ENCODE measurements at places on chromosomes 2 and 18.

- no peak for DNase-seq
These were observed 95.4 kb downstream of the SOCS6 start for GRCh38 chr18:70384181-70384790.

DNA sequence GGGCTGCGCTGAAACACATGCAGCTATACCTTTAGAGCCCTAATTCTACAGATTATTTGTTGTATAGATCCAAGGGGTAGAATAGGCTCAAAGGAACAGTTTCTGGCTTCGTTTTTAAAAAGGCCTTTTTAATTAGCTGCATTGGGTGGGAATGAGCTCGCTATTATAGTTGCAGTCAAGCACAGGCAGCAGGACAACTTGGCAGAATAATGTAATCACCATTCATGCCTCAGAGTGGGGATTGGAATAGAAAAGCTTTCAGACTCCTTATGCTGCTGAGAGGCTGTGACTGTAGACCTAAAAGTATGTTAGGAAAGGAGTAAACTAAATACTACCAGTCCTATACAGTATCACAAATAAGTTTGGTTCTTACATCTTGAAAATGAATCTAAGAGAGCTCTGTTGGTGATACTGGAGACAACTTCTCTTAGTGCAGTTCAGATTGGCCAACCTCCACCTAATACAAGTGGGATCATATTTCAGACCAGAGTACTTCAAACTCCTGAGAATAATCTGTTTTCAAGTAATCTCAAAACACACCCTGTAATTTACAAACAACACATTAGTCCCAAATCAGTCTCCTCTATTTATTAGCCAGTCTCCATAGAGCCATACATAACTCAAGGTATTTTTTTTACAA, 121.4 kb downstream of the ANTXR1 start:
- no peak for DNase-seq

- no peak for DNase-seq
These were observed 5.2 kb downstream of the MYO1B start for GRCh38 chr2:191250400-191250799.

GRCh38 chr2:239824866-239825704, 200.1 kb downstream of the NDUFA10 start:
- no peak for DNase-seq

DNA sequence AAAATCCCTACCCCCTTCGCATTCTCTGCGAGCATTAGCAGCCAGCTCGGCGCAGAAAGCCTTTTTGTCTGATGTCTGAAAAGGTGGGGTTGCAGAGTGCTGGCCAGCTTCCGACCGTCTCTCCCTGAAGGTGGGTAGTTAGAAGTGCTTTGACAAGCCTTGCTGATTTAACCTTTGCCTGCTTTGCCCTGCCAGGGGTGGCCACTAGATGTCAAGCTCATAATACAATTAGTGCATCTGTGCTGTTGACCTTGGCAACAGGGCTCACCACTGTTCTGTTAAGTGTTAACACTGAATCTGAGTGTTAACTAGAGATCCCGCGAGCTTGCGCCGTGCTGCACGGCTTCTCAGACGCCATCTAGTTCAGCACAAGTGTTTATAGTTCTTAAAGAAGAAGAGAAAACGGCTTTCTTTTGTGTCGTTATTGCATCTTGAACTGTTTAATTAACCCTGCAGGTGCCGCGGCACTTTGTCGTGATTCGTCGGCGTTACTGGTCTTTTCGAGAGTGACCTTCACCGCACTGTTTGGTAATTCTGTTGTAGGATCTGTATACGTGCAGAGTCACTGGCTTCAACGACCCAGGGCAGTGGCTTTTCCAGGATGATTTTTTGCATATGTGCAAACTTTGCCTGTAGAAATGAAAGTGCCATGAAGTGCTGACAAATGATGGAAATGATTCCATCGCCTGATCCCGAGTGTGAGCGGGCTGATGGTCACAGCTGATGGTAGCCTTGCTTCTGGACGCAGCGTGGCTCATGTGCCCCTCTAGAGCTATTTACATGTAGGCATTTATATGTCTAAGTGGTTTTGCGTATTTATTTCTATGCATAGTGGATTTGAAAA, 5.5 kb downstream of the SALL3 start:
- peak; percentile 11 for DNase-seq

DNA sequence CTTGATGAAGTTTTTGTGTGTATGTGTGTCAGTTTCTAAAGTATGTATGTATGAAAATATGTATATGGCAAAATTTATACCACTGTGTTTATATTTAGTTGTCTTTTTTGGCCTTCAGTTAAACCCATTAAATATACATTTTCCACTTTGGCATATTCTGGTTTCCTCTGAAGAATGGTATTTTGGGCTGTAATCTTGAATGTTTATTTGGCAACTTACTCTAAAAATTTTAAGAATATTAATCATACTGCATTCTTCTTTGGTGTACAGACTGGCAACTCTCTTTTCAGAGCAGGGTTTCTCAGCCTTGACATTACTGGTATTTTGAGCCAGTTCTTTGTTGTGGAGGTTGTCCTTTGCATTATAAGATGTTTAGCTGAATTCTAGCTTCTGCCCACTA, 27.9 kb upstream of the CCBE1 start:
- no peak for DNase-seq

- DNase-seq = no peak
These were observed 83.0 kb downstream of the NPAS2 start for GRCh38 chr2:100902817-100903405.

GRCh38 chr2:54486766-54487165, 30.6 kb downstream of the SPTBN1 start:
- DNase-seq = no peak

DNA sequence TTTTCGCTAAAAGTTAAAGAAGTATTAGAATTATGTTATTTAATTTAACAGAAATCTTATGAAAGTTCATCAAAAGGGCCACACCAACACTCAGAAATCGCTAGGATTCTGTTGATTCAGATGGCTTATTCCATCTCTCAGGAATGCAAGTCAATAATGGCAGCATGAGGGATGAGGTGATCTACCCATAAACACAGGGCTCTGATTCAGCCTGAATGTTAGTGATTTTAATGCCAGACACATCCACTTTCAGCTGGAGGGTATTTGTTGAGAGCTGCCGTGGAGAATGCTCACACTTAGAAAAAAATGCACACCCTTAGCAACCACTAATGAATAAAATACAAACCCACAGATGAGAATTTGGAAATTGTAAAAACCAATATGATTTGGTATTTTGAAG, 173.3 kb upstream of the ERBB4 start:
- DNase-seq = no peak

DNA sequence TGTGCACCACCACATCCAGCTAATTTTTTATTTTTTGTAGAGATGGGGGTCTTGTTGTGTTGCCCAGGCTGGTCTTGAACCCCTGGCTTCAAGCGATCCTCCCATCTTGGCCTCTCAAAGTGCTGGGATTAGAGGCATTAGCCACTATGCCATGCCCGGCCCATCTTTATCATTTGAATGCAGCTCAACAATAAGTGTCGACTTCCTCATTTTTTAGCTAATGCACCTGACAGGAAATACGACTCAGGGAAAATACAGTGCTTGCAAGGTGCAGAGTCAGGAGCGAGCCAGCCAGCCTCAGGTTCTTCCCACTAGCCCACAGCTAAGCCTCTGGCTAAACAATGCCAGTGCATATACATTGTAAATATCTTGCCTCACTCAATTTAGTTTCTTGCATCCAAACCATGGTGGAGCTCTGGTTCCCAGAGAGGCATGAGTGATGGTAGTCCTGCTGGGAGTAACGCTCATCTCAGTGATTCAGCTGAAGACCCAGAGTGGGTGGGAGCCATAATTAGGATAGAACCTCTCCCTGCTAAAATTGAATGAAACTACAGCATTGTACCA, 135.0 kb downstream of the TGIF1 start:
- DNase-seq = no peak

- no peak for DNase-seq
These were observed 948.0 kb downstream of the DSC3 start for GRCh38 chr18:30094556-30094955.

DNA sequence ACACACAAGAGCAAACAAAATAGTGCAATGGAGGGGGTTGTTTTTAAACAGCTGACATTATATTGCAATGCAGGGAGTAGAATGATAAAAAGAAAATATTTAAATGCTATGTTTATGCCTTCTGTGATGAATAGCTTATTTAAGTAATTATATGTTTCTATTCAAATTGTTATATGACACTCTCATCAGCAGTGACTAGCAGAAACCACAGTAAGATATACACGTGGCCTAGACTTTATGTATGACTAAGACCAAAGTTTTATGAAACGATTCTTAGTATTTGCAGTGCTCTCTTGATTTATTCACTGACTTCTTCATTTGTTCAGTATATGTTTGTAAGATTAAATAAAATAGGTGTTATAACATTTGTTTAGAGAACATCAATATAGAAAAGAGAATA, 26.1 kb upstream of the C1D start:
- DNase-seq = peak; percentile 23

DNA sequence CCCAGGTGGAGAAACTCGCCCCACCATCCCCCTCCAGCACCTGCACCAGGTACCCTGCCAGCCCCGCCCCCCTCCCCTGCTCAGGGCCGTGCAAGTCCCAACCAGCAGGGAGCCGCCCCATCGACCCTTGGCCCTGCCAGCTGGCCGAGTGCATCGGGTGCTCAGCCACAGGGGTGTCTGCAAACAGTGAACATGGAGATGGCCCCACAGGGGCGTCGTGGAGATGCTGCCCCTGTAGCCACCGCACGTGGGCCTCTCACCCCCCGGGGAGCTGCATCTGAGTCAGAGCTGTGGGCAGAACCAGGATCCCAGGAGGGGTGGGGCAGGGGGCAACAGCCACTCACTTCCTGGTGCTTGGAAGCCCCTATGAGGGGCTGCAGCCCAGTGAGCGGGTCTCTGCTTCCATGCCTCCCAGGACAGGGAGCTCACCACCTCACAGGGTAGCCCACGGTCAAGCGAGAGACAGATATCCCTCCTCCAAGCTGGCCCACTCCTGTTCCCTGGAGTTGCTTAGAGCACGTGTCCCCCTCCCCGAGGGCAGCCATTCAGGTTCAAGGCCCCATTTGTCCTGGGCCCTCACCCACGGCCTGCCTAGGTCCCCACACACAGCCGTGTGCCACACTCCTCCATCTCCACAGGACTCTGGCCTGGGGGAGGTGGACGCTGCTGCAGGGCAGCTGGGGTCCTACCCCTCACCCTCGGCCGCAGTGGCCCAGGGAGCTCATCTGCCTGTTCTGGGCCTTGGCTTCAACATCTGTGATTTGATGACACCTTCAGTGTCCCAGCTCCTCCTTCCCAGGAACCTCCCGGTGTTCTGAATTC, 1.1 kb upstream of the MAB21L4 start:
- peak; percentile 72 for DNase-seq

GRCh38 chr2:77104554-77104953, 417.6 kb downstream of the LRRTM4 start:
- no peak for DNase-seq

- peak; percentile 18 for DNase-seq
These were observed 157.4 kb downstream of the AFF3 start for GRCh38 chr2:99984799-99985515.

DNA sequence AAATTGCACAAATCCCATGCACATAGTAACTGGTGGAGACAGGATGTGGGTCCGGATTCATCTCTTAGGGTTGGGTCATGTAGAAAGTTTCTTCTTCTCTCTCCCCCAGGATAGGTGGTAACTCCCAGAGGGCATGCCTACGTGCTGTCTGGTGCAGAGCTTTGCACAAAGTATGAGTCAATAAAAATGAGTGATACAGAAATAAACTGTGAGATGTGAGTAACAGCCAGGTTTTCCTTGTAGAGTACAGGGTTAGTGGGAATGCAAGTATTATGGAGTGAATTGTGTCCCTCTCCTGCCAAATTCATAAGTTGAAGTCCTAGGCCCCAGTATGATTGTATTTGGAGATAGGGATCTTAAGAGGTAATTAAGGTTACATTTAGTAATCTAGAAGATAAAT, 289.4 kb downstream of the ALK start:
- DNase-seq = no peak

- DNase-seq = no peak
These were observed 65.1 kb downstream of the MRPS9 start for GRCh38 chr2:105102963-105103421.

DNA sequence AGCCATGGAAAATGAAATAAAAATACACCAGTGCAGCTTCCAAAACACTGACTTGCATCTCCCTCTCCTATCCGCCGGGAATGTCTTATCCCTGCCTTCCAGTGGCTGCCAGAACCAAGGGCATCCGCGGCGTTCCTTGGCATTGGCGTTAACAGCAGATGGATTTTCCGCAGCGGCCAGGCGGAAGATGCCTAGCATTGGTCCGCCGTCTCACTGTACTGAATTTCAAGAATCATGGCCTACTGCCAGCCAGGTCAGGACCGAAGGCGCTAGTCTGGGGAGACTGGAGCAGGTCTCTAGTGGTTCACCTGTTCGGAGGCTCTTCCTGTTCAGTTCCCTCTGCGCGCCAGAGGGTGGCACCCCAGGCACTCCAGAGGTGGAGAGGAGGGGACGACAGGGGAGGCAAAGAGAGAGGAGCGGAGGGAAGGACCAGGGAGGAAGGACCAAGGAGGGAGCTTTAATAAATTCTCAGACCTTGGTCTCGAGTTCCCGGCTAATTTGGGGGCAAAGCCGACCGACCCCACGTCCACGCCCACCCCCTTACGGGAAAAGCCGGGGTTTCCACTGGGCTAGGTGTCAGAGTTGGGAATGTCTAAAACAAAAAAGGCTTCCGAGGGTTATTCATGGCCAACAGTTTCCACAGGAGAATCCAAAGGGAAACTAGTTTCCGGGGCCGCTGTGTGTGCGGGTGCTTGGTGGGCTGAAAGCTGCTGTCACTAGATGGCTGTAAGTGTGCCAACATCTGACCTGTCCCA, 3.7 kb upstream of the BCL2L11 start:
- no peak for DNase-seq

DNA sequence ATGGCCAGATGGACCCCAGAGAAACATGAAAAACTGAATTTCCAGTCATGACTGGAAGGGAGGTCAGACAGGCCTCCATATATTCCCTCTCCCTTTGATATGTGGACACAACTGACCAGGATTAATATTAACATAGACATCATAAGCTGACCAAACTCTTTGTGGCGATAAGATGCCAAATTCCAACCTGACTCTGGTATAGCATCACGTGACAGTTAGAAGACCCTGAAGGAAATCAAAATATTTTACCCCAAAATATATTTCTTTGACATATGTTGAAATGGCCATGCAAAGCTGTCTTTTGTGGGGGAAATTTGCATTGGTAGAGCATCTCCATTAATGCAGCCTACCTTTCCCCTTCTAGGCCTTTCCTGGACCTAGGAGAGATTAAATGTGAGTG, 36.7 kb downstream of the ST6GAL2 start:
- no peak for DNase-seq

DNA sequence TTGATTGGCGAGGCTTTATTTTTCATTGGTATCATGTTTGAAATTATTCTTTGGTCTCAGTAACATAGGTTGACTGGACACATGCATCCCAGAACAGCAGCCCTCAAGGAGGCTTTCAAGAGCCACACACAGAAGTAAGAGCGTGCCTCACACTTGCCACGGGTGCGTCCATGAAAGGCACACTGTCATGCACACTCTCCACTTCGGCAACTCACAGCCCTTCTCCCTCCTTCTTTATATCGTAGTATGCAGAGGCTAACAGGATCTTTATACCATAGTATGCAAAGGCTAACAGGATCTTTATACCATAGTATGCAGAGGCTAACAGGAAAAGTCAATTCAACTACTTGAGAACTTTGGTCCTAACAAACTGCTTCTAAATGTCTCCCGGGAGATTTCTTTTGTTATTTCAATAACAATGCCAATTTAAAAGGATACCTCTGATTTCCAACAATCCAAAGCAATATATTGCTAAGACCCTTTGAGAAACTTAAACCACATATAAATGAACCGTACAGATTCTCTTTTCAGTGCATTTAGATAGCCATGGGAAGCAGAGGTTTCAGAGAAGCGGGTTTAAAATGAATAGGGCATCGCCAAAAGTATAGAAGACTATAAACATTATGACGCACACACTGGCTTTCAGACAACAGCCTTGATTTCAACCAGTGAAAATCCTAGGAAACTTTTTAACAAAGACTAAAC, 26.5 kb upstream of the ZNF516 start:
- DNase-seq = no peak
